Activated CD8-positive, alpha-beta T cell treated with anti-CD3 and anti-CD28 coated beads, Interleukin-2, amount 10 ng/mL, durations not matched to agents 7 days and 5 days (primary cell): ENCODE measurements at places on chromosomes 3 and 15. TPM values are rescaled to one million over a fixed set of nuclear protein-coding genes. Genes with fewer than 3 reads are reported as not detected.

CHDH gene
- 0.05 TPM for total RNA-seq

SLC28A1 gene
- not detected for total RNA-seq

CPB1 gene
- not detected for total RNA-seq

PRR20G gene
- total RNA-seq, result not detected

GRCh38 chr3:190041333-190042041 is 79.2 kb downstream of the P3H2 start:
- no peak for DNase-seq

DNA sequence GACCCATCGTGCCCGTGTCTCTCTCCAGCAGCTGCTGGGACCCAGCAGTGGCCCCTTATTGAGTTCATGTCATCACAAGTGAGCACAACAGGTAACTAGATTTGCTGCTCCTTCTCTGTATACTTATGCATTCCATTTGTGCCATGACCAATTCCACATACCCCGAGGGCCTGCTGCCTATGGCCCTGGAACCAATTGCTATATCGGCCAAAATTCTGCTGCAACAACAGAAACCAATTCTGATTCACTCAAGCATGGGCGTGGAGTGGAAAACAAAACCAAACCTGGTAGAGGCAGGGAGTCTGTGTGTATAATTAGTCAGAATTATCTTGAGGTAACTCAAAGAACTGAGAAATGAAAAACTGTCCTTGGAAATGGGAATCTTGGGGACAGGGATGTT is 516.6 kb downstream of the EPHB1 start:
- no peak for DNase-seq

DNA sequence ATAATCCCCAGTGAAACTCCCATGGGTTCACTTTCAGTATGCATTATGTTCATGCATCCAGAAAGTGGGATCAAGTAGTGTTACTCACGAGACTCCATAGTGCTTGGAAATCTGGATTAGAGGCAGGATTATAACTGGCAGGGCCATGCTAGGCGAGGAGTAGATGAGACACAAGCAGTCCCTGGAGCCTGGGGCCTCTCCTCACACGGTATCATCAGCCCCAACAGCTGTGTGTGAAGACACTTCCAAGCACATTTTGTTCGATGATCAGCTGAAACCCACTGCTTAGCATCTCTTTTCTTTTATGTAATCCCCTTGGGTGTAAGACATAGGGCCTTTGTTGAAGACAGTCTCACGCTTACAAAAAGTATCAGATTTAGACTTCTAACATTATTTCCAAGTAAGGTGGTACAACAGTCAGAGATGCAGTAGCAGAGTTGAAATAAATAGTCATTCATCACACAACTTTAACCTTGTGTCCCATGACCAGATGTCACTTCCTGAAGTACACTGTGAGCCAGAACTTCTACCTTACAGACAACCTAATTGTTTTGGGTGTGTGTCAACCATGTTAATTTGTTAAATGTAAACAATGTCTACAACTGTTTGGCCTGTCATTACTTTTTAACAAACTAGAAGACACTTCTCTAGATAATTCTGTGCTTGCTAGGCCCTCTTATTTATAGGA is 116.9 kb downstream of the GADL1 start:
- no peak for DNase-seq

DNA sequence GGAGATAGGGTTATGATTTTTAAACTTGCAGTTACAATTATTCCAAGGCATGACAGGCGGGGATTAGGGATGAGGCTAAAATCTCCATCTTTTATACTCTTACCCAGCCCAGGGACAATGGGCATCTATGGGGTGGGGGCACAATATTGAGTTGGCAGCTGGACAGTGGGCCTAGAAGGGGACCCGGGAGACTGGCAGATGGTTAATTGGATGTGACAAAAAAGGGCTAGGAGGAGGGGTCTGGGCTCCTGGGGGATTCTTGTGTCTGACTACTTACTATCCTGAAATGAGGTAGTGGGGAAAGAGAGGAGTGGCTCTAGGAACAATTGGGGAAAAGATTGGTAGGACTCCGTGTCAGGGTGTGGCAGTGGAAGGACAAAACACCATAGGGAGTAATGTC is 53.0 kb upstream of the ROPN1 start:
- DNase-seq, result no peak

DNA sequence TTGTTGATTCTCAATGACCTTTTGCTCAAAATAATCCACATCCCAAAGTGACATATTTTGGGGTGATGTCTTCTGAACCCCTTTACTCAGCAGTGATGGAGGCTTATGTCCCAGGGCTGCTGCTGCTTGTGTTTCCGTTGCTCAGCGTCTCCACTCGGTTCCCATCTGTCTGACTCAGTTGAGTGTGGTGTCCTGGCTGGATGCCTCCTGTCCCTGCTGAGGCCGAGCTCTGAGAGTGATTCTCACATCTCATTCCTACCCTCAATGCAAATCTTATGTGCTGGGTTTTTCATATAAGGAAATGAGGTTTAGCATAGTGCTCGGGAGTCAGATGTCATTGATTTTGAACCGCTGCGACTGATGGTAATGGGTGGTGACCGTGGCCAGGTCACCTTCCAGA is 247.4 kb downstream of the GABRG3 start:
- no peak for DNase-seq

DNA sequence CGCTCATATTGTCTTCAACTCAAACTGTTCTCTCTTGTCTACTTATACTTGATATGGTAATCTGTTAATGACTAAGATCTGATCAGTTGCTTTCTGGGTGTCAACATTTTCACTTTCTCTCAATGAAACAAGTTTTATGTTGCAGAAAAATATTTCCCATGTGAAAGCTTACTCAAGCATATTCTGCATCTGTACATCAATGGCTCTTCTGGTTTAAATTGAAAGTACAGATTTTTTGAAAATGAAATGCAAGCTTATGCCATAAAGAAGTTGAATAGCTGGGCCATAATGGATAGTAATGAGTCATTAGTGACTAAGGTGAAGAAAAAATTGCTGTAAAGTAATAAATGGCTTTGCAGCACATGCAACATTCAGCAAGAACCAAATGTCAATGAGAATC is 140.7 kb downstream of the BCHE start:
- no peak for DNase-seq

DNA sequence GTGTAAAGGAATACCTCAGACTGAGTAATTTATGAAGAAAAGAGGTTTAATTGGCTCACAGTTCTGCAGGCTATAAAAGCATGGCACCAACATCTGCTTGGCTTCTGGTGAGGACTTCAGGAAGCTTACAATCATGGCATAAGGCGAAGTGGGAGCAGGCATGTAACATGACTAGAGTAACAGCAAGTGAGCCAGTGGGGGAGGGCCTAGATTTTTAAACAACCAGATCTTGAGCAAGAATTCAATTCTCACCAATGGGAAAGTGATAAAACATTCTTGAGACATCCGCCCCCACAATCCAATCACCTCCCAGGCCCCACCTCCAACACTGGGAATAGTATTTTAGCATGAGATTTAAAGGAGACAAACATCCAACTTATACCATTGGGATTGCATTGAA is 44.2 kb upstream of the BCL2A1 start:
- DNase-seq, result no peak
